ENCODE measurements at places on chromosomes 13 and 19.

DNA sequence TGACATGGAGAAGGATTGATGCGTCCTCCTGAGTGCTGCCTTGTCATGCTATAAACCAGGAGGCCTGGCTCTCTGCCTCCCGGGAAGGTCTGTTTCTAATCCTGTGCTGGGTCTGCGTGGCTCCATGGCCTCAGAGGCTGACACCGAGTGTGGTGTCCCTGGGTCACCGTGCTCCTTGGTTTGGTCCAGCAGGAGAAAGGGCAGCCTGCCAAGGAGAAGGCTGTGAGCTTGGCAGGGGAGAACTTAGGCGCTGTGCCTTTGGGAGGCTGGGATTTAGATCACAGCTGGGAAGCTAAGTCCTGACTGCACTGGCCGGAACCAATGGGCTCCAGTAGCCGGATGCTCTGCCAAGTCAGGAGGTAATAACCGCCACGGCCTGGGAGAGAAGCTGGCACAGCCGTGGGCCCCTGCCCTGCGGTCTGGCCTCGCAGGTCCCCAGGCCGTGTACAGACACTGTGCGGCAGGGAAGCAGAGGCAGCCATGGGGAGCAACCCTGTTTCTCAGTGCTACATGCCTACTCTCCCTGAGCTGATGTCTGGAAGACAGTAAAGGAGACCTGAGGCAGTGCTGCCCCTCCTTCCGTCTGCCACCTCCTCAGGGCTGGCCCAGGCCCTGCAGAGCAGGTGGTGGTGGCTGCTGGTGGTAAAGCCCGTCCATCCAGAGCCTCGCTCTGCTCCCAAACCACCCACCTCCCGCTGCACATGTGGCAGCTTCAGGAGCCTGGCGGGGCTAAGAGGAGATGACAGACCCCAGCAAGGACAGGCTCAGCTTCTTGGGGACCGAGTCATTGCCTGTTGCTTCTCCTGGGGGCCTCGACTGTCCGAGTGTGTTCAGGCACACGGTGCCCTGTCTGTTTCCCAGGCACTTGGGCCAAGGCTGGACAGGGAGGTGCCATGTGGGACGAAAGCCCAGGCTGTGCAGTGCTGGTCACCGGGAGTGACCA, 44.9 kb downstream of the C13orf46 start:
- no peak for ATAC-seq
- no peaks in the 10 kb centered on the region for H3K4me1 ChIP-seq
- H3K27ac ChIP-seq: no peak overlapping the region
- no peak overlapping the region for H3K4me3 ChIP-seq
- H3K36me3 ChIP-seq: no peaks in the 10 kb centered on the region

GRCh38 chr19:9054765-9055164, 32.1 kb upstream of the OR1M1 start:
- H3K4me3 ChIP-seq: no peak overlapping the region
- no peak overlapping the region for H3K27ac ChIP-seq
- no peaks in the 10 kb centered on the region for H3K27me3 ChIP-seq
- no peak for ATAC-seq

DNA sequence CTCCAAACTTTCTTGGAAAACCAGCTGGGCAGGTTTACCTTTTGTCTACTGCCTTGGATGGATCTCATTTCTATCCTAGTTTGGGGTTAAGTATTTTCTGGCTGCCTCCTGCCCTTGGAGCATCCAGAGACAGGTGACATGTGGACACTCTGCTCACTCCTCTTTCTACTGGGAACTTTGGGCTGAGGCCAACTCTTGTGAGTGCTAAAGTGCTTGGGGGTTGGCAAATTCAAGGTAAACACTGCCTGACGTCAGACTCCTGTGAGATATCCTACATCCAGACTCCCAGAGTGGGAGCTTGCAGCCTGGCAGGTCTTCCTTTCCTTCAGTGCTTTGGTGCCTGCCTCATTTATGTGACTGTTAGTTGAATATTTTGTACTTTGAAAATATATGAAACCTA, 388.1 kb downstream of the KCNRG start:
- H3K27ac ChIP-seq: no peak overlapping the region
- H3K4me1 ChIP-seq: peaks cover 22% of the 10 kb centered on the region

- ATAC-seq: no peak
- H3K36me3 ChIP-seq: peaks cover 80% of the 10 kb centered on the region
- peak overlapping the region; percentile 91 for H3K27ac ChIP-seq
- no peaks in the 10 kb centered on the region for H3K27me3 ChIP-seq
- peak overlapping the region; percentile 60 for H3K4me3 ChIP-seq
- peaks cover 75% of the 10 kb centered on the region for H3K4me1 ChIP-seq
Observed at GRCh38 chr19:10114651-10115391, 3.3 kb downstream of the P2RY11 start.

GRCh38 chr19:543910-544608, at the start of gene GZMM:
GZMM (plus strand) TSS chr19:544053; CDS start chr19:544072, 19 bp downstream.
- peaks cover 12% of the 10 kb centered on the region for H3K36me3 ChIP-seq
- ATAC-seq: peak; percentile 4
- H3K4me1 ChIP-seq: peaks cover 12% of the 10 kb centered on the region
- no peak within 1 kb of the TSS for H3K4me3 ChIP-seq
- H3K27ac ChIP-seq: no peak within 1 kb of the TSS

DNA sequence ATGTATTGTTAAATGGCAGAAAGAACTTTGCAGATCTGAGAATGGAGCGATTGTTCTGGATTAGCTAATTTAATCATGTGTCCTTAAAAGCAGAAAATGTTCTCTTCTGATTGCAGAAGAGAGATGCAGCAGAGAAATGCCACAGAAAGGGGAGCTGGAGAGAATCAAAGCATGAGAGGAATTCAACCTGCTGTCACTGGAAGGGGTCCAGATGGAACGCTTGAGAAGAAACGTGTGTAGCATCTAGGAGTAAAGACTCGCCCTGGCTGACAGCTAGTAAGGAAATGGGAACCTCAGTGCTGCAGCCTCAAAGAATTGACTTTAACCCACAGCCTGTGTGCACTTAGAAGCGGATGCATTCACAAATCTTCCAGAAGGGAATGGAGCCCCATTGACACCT, 502.8 kb downstream of the KLF12 start:
- ATAC-seq: no peak
- no peak overlapping the region for H3K27ac ChIP-seq
- H3K4me3 ChIP-seq: no peak overlapping the region

GRCh38 chr13:23359882-23360281, 73.6 kb downstream of the SACS start:
- H3K4me1 ChIP-seq: no peaks in the 10 kb centered on the region
- H3K27ac ChIP-seq: no peak overlapping the region
- H3K4me3 ChIP-seq: no peak overlapping the region
- peaks cover 61% of the 10 kb centered on the region for H3K36me3 ChIP-seq
- ATAC-seq: no peak
- H3K27me3 ChIP-seq: no peaks in the 10 kb centered on the region

DNA sequence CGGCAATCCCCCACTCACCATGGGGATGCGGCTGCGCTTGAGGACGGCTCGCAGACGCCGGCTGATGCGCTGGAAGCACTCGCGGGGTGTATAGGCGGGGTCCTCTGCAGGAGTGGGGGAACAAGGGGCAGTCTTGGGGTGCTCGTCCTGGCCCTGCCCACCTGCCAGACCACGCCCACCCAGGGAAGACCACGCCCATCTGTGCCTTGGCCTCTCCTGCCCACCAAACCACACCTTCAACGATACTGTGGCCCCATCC, 6.7 kb downstream of the RNU6-9 start:
- peaks cover 38% of the 10 kb centered on the region for H3K36me3 ChIP-seq
- H3K27ac ChIP-seq: no peak overlapping the region
- peaks cover 36% of the 10 kb centered on the region for H3K4me1 ChIP-seq
- H3K4me3 ChIP-seq: no peak overlapping the region
- no peaks in the 10 kb centered on the region for H3K27me3 ChIP-seq

DNA sequence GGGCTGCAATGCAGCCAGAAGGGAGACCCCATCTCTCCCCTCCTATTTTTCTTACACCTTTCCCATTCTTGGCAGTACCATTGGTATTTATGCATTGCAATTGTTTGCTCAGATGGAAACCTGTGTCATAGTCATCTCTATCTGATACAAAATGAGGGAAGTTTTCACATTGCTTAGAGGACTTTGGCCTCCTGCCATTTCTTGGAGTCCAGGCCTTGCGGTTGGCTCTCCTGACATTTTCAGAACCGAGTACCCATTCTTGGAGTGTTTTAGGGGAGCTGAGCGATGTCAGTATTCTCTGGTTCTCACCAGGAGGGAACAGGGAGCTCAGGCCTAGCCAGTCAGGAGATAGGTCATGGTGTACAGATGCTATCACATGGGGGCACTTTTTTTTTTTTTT, 1.5 kb downstream of the SIN3B start:
- peaks cover 31% of the 10 kb centered on the region for H3K36me3 ChIP-seq
- ATAC-seq: no peak
- H3K27ac ChIP-seq: peak overlapping the region; percentile 80

Data from stimulated activated memory B cell treated with anti-CD40 and anti-IgM and Interleukin-4, amounts not matched to agents 10 μg/mL and 1 μg/mL and 100 μg/mL, for 72 hours (primary cell).